ENCODE measurements at places on chromosomes 7 and 10.

- DNase-seq = peak; percentile 49
These were observed 844 bp downstream of the NRF1 start for GRCh38 chr7:129612112-129613015.

- no peak for DNase-seq
These were observed 8.1 kb upstream of the ADAP1 start for GRCh38 chr7:962401-963081.

GRCh38 chr10:128943111-128943510 lies 523.9 kb upstream of the MGMT start:
- DNase-seq = no peak

DNA sequence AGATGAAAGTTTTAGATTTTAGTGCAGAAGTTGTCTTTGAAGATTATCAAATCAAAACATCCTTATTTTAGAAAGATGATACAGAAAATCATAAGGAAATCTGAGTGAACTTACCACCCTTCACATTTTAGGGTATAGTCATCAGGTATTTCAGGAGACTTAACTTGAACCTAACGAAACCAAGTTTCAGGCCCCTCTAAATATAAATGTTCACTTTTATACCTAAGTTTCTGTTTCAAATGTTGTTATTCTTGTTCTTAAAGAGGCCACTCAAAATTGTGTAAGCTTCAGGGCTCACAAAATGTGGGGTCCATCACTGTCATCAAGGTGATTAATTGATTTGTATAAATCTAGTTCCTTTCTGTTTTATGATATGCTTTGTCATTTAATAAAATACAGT lies 216.2 kb downstream of the KIAA1217 start:
- DNase-seq = no peak

DNA sequence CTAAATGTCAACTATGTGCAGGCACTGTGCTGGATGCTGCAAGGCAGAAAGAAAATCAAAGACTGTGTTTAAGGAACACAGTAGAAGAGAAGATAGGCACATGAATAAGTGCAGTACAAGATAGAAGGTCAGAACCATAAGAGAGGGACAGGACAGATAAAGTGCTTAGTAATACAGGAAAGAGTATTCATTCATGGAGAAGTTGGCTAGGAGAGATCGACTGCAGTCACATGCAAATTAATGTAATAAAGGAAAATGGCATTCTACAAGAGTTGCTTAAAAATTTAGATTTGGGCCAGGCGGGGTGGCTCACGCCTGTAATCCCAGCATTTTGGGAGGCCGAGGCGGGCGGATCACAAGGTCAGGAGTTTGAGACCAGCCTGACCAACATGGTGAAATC lies 24.8 kb downstream of the KIF5B start:
- no peak for DNase-seq

DNA sequence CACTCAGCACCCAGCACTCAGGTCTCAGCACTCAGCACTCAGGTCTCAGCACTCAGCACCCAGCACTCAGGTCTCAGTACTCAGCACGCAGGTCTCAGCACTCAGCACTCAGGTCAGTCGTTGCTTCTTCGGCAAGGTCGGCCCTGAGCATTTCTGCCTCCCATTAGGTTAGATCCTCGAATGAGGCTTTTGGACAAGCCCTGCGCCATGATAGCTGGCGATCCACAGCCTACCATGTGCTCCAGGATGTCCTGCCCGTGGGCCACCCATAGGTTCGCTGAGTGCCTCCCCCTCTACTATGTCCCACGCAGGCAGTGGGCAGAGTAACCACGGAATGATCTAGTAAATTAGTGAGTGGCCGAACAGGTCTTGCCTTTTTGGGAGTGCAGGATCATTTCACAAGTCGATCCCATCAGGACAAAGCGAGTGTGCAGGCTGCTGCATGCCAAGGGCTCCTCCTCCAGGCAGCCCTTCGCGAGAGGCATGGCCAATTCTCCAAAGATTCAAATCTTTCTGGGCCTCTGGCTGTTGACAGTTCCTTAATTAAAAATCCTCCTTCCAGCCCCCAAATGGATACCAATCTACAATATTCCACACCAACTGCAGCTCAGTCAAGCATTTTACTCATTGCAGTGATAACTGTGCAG lies 206.3 kb downstream of the ADARB2 start:
- DNase-seq = no peak

DNA sequence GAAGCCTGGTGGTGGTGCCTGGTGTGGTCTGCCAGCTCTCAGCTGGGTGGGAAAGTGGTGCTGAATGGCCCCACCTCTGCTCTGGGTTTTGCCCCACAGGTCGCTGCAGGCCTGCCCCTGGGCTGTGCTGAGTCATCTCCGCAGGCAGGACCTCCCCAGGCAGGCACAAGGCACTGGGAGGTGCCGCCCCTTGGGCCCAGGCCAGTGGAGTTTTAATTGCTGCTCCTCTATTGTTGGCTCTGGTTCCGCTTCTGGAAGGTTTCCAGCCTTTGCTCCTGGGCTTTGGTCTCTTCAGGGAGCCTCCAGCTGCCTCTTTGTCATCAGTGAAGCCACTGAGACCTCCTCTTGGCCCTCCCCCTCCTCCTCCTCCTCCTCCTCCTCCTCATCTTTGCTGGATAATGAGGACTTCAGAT lies 180.3 kb upstream of the GRB10 start:
- peak; percentile 74 for DNase-seq

GRCh38 chr7:134548877-134549276 lies at the start of gene AKR1B15:
Gene AKR1B15 (plus strand): TSS chr7:134549110. CDS start chr7:134564620, 15,510 bp downstream.
- no peak for DNase-seq

DNA sequence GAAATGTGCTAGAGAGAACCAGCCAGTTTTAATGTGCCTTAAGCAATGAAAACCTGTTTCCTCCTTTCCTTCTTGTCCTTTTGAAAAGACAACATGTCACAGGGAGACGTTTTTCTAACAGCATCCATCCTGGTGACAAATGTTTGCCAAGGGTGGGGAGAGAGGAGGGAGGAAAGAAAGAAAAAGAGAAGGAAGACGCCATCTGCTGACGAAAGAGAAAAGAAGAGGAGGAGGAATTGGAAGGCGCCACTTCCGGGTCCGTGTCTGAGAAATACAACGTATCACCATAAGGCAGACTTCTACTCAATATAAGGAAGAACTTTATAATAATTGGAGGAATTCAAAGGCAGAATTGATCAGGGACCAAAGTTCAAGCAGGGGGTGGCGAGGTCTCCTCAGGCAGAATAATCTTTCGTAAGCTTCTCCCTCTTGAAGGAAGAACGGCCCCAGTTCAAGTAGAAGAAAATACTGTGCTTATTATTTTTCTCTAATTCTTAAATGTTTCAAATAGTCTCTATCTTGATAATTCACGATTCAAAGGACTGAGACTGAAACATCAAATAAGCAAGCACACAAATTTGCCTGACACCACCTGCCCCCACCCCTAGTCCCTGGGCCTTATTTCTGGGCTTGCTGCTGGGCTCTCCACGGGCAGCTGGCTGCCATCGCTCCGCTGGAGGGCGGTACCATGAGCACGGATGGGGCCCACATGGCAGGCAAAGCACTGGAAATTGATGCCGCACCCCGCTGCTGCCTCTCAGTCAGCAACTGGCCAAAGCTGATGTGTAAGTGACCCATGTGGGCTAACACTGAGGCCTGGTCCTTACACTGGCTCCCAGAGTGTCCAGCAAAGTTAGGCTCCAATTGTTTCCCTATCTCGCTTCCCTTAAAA lies 273.7 kb upstream of the KLF14 start:
- DNase-seq = peak; percentile 45

GRCh38 chr7:154836021-154836448 lies 166.9 kb downstream of the PAXIP1 start:
- DNase-seq = no peak

GRCh38 chr7:29494350-29494749 lies 69.3 kb upstream of the PRR15 start:
- no peak for DNase-seq

GRCh38 chr10:63673246-63673645 lies 152.0 kb downstream of the REEP3 start:
- no peak for DNase-seq

DNA sequence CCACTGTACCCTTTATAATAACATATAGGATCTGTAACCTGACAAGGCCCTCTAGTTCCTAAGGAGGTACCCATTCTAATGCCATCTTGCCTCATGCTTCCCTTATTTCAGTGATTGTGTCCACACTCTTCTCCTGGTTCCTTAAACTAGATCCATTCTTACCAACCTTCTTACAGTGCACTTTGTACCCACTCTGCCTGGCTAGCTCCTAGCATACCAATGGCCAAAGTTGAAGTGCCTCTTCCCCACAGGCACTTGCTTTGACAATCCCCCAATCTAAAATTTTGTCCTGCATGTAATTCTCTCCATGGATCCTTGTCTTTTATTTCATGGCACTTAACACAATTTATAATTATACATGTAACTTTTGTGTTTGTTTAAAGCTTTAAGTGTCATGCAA lies 40.9 kb downstream of the CCDC71L start:
- no peak for DNase-seq

- DNase-seq = no peak
These were observed 60.9 kb downstream of the MYOF start for GRCh38 chr10:93420944-93421825.

- no peak for DNase-seq
These were observed 33.6 kb downstream of the ANKRD16 start for GRCh38 chr10:5855979-5856700.

- no peak for DNase-seq
These were observed 117.6 kb upstream of the NFE2L3 start for GRCh38 chr7:26034391-26034790.

DNA sequence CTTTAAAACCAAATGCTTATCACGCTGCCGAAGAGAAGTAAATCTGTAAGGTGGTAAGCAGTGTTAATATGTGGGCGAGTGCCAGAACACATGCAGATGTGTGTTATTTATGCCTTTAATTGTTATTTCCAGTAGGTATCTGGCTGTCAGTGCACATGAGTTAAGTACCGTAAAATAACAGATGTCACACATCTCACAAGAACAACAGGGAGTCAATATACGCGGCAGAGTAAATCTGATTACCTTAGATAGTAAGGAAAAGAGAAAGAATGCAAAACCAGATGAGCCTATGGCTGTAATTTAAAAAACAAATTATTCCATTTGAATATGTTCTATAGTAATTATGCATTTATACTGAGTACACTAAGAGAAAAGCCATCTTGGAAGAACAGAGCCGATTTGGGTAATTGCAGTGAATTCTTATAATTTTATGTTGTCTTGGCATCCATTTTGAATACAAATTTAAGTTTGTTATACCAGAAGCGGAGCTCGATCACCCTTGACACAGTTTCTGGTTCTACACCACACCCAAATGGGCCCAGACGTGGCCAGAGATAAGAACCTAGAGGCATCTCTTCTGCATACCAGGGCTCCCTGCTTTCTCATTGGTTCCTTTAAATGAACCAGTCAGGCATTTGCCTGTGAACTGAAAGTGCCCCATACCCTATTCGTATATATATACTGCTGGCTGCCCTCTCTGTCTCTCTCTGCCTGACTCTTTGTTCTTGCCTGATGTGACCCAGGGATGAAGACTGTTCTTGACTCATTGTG lies 34.8 kb downstream of the DNAJB9 start:
- no peak for DNase-seq

GRCh38 chr10:44934416-44935200 lies 23.5 kb downstream of the TMEM72 start:
- DNase-seq = no peak

- DNase-seq = no peak
These were observed 352 bp upstream of the ZNF485 start for GRCh38 chr10:43605850-43606322.

GRCh38 chr7:68321076-68321639 lies 1277.1 kb upstream of the AUTS2 start:
- DNase-seq = peak; percentile 92

DNA sequence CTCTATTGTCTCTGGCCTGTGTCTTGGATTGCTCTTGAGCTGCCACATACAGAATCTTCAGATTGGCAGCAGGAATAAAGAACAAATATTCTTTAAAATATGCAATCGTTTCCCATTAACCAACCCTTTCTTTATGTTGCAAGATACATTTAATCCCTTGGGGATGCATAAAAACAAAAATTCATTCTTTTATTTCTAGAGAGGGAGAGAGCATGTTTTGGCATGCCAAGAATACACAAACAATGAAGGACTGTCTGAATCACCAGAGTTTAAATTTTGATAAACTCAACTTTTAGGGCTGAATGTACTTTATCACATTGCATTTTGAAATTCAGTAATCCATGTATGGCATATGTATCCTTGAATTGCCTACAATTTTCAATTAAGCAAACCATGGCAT lies 154.3 kb upstream of the SEMA3D start:
- no peak for DNase-seq

DNA sequence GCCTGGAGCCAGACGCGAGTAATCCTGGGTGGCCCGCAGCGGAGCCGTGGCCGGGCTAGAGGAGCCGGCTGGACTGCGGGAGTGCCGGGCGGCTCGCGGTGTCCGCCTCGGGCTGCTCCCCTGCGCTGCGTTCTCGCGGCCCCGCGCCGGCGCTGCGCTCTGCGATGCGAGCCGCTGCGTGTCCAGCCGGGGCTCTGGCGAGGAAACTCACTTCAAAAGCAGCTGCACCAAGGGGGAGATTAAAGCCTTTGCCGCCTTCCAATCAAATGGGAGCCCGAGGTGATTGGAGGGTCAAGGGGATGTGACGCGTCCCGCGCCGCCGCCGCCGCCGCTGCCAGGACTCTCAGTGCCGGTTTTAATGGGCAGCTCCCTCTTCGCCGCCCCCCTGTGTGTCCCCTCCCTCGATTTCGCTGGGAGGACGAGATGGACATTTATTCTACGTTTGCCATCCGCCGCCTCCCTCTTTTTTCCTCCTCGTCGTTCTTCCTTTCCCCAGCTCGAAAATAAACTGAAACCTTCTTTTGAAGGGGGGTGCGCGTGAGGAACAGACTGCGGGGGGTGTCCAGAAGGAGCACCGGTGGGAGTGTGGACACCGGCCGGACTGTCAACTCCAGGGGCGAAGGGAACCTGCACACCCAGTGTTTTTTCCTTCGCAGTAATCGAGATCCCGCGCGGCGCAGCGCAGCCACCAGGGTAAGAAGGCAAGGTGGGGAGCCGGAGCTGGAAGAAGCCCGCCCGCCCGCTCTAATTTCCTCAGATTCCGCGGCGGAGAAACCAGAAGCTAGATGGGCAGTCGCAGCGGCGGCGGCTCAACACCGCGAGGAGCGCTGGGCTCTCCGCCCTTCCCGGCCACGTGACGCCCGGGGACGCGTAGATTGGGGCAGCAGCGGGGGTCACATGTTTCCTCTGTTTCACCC lies at the start of gene ZNF503:
Gene ZNF503 (minus strand): TSS at position 196 of the 917 bp plus-strand sequence. CDS start 345 bp downstream, outside the sequence.
- DNase-seq = peak; percentile 88

DNA sequence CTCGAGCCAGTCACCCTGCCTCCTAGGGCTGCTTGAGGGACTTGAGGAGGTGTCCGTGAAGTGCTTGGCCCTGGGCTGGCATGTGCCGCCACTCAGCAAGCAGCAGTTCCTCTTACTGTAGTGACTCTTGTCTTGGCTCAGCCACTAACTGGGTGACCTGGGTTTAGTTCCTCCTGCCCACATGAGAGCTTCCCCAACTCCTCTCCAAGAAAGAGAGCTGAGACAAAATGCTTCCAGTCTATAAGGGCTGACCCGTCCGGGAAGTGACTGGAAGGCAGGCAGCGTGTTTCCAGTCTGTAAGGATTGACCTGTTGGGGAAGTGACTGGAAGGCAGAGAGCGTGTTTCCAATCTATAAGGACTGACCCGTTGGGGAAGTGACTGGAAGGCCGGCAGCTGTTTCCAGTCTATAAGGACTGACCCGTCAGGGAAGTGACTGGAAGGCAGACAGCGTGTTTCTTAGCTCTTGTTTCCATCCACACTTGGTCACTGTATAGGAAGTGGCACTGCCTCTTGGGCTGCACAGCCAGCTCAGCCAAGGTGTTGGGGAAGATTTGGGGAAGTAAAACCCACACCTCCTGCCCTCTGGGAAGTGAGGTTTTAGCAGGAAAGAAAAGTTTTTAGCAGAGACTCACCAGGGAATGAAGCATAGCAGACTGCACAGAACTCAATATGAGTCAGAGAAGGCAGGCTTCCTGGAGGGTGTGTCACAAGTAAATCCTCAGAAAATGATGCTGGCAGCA lies 53.3 kb upstream of the PPIF start:
- DNase-seq = no peak
